ENCODE measurements at places on chromosomes 2 and 18.
A peak's percentile ranks its signal among the peaks of the same experiment; 100 is the strongest.

- no peak for DNase-seq
Measured at GRCh38 chr2:154400563-154401290, 297.8 kb upstream of the KCNJ3 start.

GRCh38 chr2:25341753-25342371 lies at the start of gene DNMT3A:
Gene DNMT3A, minus strand, starts transcription at chr2:25341925. Its CDS starts 27,941 bp downstream, at chr2:25313984.
- peak; percentile 79 for DNase-seq

GRCh38 chr2:215749092-215749957 lies 264.0 kb downstream of the MREG start:
- DNase-seq: no peak

DNA sequence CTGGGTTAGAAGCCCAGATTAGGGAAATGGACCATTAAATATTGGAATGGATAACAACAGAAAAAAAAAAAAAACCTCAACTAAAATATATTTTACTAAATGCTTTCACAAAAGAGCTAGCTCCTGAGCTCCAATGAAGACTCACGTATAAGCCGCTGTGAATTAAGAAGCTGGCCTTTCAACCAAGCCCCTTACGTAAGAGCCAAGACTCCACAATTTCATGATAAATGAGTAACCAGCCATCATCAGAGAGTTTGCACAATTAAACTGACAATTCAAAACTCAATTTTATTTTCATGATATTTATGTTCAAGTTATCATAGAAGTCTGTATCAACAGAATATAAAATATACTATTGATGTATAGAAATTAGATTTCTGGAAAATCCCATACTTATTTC lies 70.7 kb upstream of the HNRNPA3 start:
- DNase-seq: no peak

DNA sequence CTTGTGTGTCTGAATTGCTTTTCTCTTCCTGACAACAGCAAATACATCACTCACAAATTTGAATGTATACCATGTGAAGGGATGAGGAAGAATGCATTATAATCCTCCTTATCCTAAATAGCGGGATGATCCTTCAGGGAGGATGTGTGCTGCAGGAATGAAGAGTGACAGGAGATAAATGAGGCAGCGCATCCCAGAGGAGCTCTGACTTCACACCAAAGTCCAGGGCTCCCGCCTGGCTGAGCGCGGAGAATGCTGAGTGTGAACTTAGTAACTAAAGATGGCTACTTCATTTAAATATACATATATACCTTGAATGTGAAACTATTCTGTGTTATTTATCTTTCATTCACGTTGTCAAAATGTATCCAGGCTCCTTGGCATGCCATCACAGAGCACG lies 145.2 kb upstream of the TPO start:
- no peak for DNase-seq

GRCh38 chr2:112688086-112688880 lies 32.5 kb upstream of the NT5DC4 start:
- DNase-seq: no peak

- no peak for DNase-seq
Measured at GRCh38 chr2:119460076-119460475, 28.4 kb downstream of the TMEM37 start.

DNA sequence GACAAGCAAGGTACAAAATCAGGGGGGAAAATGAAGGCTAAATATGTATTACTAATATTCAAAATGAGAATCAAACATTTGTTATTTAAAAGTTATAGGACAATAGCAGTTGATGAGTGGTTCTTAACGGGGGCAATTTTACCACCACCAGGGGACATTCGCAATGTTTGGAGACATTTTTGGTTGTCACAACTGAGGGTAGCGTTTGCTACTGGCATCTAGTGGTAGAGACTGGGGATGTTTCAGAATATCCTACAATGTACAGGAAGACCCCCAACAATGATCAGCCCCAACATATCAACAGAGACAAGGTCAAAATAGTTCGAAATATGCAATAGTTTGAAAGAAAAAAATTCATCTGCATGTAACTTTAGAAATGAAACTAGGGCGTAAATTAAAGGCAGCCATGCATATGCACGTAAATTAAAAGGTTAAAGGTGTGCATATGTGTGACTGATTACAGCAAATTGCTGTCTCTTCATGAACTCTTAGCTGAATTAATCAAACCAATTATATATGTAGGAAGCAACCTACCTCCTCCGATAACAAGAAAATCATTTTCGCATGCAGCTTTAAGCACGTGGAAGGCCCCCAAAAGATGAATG lies 61.2 kb upstream of the CUL3 start:
- DNase-seq: no peak

- DNase-seq: no peak
Measured at GRCh38 chr2:105187531-105187930, 54.0 kb upstream of the GPR45 start.

- DNase-seq: no peak
Measured at GRCh38 chr2:140502951-140503630, 1627.7 kb downstream of the LRP1B start.

DNA sequence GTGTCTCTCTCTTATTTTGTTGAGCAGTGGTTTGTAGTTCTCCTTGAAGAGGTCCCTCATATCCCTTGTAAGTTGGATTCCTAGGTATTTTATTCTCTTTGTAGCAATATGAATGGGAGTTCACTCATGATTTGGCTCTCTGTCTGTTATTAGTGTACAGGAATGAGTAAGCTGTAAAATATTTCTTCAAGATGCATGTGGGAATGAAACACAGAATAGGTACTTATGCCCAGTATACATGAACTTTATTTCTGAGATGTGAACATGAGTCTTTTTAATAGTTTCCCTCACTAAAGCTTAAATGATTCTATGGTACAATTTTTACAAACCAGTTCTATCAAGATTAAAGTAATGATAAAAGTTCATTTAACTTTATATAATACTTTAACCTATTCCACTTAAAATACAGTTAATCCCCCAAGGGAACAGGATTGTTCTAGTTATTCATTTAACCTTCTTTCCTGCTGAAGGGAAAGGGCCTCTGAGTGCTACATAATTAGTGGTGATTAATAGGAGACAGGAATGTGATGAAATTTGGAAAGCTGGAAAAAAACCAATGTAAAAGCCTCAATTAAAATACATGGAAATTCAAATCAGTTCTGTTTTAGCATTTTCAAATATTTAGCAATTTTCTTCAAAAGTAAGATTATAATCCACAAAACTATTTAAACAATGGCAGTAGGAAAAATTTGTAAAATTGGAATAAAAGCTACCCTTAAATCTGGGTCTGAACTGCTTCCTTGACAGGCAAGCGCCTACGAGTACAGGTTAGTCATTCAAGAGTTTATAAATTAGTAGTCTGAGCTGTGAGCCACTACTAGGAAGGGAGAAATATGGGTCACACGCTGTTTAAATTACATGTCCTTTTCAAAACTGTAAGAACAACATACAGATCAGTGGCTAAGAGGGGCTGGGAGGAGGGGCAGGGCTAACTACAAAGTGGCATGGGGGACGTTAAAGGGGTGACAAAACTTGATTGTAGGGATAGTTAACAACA lies 28.9 kb downstream of the SPIRE1 start:
- DNase-seq: no peak

DNA sequence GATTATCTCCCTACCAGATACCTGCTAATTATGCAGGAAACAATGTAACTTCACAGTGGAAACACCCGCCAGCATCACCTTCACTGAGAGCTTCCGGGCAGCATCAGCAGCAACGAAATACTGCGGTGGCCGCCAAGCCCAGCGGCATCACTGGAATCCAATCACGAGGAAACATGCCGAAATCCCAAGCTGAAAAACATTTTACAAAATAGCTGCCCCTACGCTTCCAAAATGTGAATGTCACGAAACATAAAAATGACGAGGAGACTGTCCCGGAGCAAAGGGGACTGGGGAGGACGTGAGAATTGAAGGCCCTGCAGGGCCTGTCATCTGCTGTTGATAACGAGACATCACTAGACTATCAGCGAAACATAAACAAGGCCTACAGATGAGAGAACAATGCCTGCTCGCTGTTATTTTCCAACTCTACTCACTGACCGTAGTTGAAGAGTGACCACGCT lies 82.6 kb downstream of the HDAC4 start:
- DNase-seq: no peak

- no peak for DNase-seq
Measured at GRCh38 chr2:172147944-172148650, 45.4 kb upstream of the DLX2 start.

DNA sequence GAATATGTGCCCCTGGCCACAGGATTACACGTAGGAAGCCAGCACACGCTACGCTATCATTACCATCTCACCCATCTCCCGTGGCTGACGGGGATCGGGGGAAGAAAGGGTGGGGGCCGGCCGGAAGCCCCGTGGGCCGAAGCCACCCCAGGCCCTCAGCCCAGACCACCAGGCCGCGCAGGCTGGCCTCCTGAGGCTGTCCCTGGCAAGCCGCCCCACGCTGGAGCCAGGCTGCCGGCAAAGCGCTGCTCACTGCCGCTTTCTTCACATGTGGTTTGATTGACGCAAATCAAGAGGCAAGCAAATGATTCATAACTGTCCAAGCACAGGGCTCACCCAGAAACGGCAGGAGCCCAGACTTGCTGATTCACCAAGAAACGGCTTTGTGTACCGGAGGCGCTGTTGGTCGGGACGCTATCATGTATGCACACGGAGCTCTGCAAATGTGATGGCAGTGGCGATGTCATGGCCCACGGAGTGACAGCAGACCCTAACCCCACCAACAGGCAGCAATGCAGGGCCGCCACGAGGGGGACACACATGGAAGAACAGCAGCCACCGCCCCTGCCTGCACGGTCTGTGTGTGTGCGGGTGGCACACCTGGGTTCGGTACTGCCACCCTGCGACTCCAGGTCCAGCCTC lies 125.7 kb downstream of the HDAC4 start:
- peak; percentile 72 for DNase-seq

- DNase-seq: no peak
Measured at GRCh38 chr18:361941-362310, 94.1 kb upstream of the THOC1 start.

- DNase-seq: no peak
Measured at GRCh38 chr2:6986912-6987361, 69.7 kb downstream of the RNF144A start.

DNA sequence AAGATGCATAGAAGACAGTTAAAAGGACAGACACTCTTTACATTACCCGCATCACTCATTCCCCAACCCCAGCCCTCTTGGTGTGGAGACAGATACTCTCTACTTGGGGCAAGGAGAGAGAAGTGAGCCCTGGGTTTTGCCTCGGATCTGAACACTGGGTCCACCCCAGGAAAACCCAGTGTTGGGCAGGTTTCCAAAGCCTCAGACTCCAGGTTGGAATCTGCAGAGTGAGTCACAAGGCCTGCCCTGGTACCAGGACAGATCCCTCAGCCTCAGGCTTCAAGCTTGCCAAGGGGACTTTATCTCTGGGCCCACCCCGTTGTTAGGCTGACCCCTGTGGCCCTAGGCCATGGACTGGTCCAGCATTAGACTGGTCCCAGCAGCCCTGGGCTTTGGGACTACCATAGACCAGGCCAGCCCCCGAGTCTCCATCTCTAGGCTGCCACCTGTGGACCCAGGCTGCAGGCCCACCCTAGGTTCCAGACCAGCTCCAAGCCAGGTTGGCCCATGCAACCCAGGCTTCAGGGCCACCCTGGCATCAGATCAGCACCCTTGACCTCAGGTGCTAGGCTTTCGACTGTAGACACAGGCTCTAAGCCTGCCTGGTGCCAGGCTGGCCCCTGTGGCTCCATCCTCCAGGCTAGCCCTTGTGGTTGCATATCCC lies 112.8 kb downstream of the GULP1 start:
- DNase-seq: no peak

GRCh38 chr18:23259701-23260681 lies 124.7 kb downstream of the CABLES1 start:
- DNase-seq: peak; percentile 72

- DNase-seq: no peak
Measured at GRCh38 chr18:32773382-32773712, 524 bp upstream of the KLHL14 start.

DNA sequence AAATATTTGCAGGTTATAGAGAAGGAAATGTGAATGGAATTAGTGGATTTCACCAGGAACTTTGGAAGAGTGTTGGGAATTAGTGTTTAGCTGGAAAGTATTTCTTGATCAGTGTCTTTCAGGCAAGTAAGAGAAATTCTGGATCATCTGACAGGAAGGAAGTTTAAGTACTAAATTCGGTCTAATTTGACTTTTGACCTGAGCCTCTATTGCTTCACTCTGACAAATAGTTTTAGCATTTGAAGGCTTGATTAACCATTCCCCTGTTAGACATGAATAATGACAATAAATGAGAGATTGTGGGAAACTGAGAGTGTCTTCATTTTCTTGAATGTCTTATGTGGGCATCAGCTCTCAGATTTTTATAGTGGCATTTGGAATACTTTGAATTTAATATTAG lies 16.0 kb downstream of the CCNT2 start:
- no peak for DNase-seq

DNA sequence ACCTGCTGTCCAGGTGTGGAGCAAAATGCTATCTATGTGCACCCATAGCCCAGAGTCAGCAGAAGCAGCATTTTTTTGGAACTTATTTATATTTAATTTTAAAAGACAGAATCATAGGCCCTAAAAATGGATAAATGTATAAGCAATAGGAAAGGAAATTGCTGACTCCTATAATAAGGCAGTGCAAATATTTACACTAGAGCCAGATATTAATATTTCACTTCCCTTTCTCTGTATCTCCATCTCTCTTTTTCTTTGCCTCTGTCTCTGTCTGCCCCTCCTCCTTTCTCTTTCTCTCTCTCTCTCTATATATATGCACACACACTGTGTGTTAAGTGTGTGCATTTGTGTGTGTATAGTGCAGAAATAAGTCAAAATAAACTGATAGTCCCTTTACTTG lies 375.6 kb downstream of the SOX11 start:
- DNase-seq: no peak

- DNase-seq: no peak
Measured at GRCh38 chr18:76846217-76846616, 23.9 kb downstream of the ZNF236 start.

GRCh38 chr18:3652380-3653262 lies 202.6 kb downstream of the TGIF1 start:
- peak; percentile 45 for DNase-seq

GRCh38 chr18:32769586-32770053 lies 3.2 kb downstream of the KLHL14 start:
- no peak for DNase-seq

DNA sequence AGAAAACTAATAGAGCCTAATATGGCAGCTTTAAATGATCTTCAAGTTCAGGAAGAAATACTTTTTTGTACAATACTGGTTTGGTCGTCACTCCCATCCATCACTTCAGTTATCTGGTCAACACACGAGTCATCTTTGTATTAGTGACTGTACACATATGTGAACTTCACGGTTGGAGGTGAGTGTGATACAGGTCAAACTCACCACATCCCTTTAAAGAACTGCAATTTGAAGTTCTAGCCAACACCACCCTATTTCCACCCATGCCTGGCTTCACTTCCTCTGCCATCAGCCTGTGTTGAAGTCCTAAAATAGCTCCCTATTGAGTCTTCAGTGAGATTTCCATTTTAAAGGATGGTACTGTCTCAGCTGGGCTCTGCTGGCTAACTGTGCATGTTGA lies 361.9 kb downstream of the TXNL1 start:
- DNase-seq: no peak
